ENCODE measurements at places on chromosomes 2 and 18.

GRCh38 chr2:213147538-213147937 is 3.9 kb downstream of the IKZF2 start:
- no peak for DNase-seq

DNA sequence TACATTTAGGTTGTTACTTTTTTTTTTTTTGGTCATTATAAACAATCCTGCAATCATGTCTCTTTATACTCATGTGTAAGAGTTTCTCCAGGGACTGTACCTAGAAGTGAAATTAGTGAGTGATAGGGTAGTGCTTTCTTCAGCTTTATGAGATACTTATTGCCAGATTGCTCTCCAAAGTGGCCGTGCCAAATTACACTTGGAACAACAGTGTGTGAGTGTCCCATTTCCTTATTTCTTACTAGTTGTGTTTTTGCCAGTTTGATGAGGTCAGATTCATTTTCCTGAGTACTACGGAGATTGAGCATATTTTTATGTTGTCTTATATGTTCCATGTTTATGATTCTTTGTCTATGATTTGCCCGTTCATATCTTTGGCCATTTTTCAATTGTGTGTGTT is 39.2 kb downstream of the GALNT1 start:
- no peak for DNase-seq

- DNase-seq = peak; percentile 3
These were observed 294.4 kb upstream of the PIK3C3 start for GRCh38 chr18:41660654-41661053.

GRCh38 chr2:169895294-169895985 is 68.2 kb downstream of the UBR3 start:
- DNase-seq = no peak

DNA sequence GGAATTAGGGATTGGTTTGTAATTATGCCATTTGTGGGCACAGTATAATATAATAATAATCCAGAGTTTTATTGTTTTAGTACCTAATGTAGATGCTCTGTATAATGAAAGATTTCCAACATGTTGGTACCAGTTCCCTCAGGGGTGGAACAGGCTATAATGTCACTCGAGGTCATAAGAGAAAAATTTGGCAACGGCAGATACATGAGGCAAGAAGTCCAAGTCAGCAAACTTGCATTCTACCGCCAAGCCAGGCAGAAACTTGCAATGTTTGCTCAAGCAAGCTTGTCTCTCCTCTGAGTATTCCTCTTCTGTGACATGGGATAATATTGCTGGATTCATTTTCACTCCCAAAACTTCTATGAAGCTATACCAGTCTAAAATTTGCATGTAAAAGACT is 520.0 kb upstream of the SALL3 start:
- no peak for DNase-seq
